ENCODE measurements at places on chromosomes 12 and 14.
A peak's percentile ranks its signal among the peaks of the same experiment; 100 is the strongest.

GRCh38 chr14:79281244-79282152, 929.8 kb downstream of the DIO2 start:
- no peak for DNase-seq

DNA sequence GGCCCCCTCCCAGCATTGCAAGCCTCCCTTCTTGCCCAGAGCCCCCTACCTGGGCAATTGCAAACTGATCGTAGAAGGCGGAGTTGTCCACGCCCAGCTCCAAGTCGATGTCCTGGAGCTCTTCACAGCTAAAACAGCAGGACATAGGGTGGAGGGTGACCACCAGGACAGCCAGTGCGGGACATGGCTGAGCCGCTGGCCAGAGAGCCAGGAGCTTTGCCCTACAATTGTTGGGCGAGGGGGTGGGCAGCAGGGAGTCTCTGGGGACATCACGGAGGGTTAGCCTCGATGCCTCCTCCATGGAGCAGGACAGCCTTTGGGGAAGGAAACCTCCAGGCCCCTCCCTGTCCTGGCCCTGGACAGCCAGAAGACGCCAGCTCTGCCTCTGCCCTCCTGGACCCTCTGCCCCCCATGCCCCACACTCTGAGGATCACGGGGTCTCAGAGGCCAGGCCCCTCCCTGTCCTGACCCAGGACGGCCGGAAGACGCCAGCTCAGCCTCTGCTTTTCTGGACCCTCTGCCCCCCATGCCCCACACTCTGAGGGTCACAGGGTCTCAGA, 9.4 kb downstream of the TMEM179 start:
- no peak for DNase-seq

- DNase-seq: no peak
Observed at GRCh38 chr14:29521526-29522137, 406.0 kb downstream of the PRKD1 start.

GRCh38 chr14:102568115-102568614, 24.3 kb upstream of the RCOR1 start:
- peak; percentile 68 for DNase-seq

DNA sequence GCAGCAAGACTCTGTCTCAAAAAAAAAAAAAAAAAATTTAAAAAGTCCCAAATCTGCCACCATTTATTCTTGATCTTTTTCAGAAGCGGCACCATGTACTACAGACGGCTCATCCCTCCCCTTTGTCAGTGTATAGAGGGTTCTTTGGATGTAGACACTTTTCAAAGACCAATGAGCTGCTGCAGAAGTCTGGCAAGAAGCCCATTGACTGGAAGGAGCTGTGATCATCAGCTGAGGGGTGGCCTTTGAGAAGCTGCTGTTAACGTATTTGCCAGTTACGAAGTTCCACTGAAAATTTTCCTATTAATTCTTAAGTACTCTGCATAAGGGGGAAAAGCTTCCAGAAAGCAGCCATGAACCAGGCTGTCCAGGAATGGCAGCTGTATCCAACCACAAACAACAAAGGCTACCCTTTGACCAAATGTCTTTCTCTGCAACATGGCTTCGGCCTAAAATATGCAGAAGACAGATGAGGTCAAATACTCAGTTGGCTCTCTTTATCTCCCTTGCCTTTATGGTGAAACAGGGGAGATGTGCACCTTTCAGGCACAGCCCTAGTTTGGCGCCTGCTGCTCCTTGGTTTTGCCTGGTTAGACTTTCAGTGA, 6.5 kb upstream of the ACACB start:
- no peak for DNase-seq

DNA sequence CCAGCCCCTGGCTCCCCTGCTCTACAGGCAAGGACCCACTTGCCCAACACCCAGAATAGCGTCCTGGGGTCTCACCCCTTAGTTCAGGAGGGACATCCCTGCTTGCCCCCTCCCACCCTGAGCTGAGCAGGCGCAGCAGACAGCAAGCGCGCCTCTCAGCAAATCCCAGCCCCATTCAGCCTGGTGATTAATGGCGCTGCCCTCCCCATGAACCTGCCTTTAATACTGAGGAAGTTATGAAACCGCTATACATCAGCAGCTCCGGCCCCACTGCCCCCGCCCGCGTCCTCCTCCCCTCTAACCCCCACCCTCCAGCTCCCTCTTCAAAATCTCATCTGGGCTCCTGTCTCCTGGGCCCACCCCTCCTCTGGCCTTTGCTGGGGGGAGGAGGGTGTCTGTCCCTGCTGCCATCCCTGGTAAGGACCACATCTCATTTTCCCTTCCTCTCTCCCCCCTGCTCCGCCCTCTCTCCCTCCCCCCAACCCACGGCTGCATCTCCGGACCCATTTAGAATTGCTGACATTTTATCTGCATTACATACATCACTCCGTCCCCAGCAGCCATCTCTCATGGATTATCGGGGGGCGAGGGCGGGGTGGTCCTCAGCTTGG, 7.1 kb upstream of the SMUG1 start:
- DNase-seq: no peak

- DNase-seq: peak; percentile 32
Observed at GRCh38 chr14:35402323-35403113, 2.0 kb downstream of the NFKBIA start.

DNA sequence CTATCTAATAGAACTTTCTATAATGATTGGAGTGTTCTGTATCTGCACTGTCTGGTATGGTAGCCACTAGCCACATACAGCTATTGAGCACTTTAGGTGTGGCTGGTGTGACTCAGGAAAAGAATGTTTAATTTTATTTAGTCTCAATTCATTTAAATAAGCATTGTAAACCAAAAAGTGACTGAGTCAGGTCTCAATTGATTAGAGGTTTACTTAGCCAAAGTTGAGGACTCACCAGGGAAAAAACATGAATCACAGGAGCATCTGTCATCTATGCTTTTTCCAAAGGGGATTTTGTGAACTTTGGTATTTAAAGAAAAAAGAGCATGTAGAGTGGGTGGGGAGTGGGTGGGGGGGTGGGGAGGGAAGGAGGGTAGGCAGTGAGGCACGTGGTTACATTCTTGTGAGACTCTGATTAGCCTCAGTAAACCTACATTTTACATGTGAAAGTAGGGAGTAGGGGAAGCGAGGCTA, 473.1 kb downstream of the ATP23 start:
- no peak for DNase-seq

DNA sequence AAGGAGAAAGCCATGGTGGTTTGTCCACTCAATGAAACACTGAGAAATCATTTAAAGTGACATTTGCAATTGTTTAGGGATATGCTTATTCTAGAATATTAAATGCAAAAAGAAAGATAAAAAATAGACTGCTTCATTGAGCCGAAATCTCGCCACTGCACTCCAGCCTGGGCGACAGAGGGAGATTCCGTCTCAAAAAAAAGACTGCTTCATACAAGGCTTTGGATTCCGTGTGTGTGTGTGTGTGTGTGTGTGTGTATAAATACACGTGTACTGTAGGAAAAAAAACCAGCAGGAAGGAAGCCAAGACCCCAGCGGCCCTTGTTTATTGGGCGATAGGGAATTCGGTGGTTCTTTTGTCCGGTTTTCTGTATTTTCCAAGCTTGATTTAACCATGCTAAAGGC, 3.2 kb upstream of the ZNF839 start:
- peak; percentile 55 for DNase-seq

- DNase-seq: no peak
Observed at GRCh38 chr14:85663256-85663655, 133.3 kb downstream of the FLRT2 start.

All from body of pancreas (tissue), 4 donors.